ENCODE measurements at places on chromosomes 3 and 15.

DNA sequence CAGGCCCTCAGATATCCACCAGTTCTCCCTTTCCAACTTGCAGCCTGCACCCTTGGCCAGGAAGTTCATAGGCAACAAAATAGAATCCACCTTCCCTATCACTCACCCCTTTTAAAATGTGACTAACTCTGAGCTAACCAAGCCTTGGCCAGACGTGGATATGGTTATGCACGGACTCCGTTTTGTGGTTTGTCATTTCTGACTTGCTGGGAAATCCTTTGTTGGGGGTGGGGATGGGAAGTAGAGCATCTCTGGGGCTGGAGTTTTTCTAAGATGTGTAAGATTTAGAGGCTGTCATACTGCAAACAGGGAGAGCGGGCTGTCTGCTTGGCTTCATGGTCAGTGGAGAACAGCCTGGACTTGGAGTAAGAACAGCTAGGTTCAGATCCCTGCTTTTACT, 62.6 kb downstream of the SMAD3 start:
- DNase-seq, result no peak

GRCh38 chr3:155391104-155391503, 97.6 kb upstream of the STRIT1 start:
- no peak for DNase-seq

GRCh38 chr3:22893644-22894325, 309.3 kb upstream of the UBE2E2 start:
- no peak for DNase-seq

DNA sequence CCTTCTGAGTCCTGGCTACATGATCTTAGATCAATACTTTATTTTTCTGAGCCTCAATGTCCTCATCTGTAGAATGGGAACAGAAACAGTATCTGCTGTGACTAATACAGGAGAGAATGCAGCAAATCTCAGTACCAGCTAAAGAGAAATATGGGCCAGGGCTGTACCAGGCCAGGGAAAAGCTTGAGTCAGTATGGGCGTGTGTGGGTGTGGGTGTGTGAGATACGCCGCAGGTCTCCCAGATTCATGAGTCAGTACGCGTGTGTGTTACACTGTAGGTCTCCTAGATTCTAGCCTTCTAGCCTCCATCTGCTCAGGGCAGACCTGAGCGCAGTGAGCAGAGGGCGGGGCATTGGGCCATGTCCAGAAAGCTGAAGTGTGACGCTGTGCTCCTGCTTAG, 15.2 kb downstream of the GNAI2 start:
- no peak for DNase-seq

- no peak for DNase-seq
Measured at GRCh38 chr3:141331377-141332318, 36.7 kb upstream of the ZBTB38 start.

DNA sequence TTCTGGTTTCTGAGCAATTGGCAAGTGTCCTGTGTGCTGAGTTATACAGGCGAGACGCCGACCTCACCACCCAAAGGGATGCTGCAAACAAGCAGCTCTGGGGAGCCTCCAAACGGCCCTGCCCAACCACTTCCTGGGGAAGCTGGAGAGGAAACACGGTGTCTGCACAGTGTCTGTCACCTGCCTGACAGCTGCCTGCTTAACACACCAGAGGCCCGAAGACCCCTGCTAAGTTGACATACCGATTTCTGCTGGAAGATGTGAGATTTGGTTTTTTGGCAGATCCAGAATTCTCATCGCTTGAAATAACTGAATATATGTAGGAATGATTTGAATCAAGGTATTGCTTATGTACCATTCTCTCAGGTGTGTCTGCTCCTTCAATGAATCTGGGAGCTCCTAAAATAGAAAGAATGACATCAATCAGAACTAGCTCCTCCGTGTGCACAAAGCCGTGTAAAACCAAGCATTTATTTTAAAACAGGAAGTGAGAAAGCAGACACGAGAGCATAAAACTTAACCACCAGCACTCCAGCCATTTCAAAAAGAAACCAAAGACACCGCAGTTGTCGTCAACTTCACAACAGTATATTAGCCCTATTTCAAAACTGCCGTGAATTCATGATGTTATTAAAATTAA, 27.2 kb downstream of the LRRC2 start:
- no peak for DNase-seq

DNA sequence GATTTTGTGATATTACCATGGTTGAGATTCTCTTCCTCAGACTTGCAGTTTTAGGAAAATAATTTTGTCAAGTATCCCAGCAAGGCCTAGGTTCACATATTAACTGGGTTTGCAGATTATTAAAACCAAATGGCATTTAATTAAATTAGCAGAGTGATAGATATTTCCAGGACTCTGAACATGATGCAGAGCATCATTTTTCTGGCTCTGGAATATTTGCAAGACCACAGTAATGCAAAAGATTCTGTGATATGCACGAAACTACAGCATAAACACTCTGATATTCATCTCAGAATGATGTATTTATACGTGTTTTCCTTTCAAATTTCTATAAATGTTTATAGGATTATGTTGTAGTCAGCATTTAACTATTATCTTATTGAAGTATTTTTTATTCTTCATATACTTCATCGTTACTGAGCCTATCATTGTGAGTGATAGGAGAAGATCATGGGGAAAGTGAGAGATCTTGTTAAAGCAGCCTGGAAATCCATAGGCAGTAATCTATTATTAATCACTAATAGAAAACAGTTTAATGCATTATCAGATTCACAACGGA, 1245.6 kb downstream of the OTOL1 start:
- DNase-seq, result no peak

DNA sequence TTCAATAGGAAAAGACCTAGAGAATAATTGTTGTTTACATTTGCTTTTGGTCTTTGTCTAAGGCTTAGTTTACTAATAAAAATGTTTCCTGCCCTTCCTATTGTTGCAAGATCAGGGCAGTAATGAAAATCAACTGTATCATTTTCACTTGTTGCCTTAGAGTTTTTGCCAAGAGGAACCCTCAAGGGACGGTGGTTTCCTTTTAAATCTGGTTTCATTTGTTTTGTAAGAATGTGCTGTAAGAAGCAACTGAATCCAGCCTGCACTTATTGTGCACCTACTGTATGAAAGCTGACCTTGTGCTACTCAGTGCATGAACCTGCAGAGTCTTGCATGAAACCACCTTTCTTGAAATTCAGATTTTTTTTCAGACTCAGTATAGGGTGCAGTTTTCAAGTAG, 5.3 kb downstream of the IGF1R start:
- no peak for DNase-seq

DNA sequence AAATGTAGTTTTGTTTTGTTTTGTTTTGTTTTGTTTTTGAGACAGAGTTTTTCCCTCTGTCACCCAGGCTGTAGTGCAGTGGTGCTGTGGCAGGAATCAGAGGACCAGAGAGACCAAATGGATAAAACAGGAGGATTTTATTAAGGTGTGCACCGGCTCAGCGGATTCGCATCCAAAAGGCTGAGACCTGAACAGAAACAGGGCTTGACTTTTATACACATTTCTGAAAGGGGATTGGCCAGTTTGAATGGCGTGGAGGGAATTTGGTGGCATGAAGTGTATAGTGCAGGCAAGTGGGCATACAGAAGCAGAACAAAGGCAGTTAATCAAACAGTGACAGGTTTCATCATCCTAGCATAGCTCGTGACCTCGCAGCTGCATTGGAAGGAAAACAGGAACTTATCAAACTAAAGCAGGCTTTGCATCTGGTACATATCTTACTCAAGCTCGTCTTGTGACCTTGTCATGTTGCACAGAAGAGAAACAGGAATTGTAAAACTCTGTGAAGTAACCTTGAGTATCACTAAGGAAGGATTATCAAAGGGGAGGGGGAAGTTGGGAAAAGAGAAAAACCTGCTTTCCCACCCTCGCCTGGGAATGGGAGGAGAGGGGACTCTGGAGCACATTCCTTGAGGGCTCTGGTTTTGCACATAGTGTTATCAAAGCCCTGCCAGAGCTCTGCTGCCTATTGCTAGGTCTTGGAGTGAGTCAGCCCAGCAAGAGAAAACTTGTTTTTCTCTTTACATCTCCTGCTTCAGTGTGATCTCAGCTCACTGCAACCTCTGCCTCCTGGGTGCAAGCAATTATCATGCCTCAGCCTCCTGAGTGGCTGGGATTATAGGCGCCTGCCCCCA, 38.5 kb downstream of the C3orf62 start:
- DNase-seq, result no peak

- DNase-seq, result no peak
Measured at GRCh38 chr3:13472286-13472685, 7.8 kb upstream of the HDAC11 start.

GRCh38 chr3:117914540-117915100, 1120.0 kb downstream of the IGSF11 start:
- DNase-seq, result no peak

DNA sequence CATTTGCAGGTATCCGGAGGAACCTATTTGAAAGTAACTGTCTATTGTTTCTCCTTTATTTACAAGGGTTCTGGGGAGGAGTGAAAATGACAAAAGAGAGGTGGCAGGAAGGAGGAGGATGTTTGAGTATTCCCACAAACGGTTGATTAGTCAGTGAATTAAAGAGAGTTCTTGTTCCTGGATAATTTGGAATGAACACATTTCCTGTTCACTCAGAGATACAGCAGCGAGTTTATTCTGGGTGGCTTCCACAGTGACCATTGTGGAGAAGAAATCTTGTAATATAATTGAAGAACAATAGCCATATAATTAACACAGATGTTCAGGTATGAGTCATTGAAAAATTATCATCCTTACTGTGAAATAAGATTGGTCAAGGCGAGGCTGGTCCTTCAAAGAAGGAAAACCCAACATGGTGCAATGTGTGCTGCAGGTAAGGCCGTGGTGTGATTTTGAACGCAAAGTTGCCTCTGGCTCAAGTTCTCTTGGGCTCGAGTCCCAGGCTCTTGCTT, 77.3 kb downstream of the NFKBIZ start:
- no peak for DNase-seq

- no peak for DNase-seq
Measured at GRCh38 chr15:46309914-46310313, 675.1 kb downstream of the SQOR start.

GRCh38 chr15:68554721-68555678, 23.8 kb upstream of the CORO2B start:
- DNase-seq, result no peak

DNA sequence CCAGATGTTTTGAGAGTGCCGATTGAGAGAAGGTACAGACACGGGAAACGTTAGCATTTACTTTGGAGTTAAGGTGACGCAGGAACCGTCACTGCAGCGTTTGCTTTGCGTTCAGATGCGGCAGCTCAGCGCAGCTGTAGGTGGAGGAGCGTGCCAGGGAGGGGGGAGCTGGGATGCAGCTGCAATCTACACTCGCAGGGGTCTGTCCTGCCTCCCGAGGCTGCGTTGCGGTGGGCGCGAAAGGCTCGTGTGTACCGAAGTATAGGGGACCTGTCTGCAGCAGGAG, 425 bp upstream of the FYTTD1 start:
- no peak for DNase-seq

DNA sequence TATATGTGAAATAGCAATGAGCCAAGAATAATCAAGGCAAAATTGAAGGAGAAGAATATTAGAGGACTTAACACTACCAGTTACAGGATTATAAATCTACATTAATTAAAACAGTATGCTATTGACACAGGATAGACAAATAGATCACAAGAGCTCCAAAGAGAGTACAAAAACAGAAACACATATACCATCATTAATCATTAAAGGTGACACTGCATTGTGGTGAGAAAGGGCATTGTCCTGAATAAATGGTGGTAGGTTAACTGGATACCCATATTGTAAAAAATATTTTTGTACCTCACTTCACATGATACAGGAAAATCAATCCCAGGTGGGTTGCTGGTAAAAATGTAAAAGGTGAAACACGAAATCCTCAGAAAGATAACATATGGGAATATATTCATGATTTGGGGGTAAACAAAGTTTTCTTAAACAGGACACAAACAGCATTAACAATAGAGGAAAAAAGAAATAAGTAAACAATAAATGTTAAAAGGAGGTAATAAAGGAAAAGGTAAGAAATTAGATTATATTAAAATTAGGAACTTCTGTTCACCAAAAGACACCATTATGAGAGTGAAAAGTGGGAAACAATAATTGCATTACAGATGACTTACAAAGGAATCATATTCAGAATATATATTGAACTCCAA, 145.2 kb downstream of the THRB start:
- no peak for DNase-seq

GRCh38 chr15:94273826-94274225, 42.5 kb downstream of the MCTP2 start:
- no peak for DNase-seq

GRCh38 chr15:79116771-79117170, 26.2 kb upstream of the RASGRF1 start:
- no peak for DNase-seq

GRCh38 chr3:54168451-54168850, 46.1 kb downstream of the CACNA2D3 start:
- DNase-seq, result no peak

GRCh38 chr3:105385819-105386508, 19.3 kb downstream of the ALCAM start:
- no peak for DNase-seq

GRCh38 chr3:113507501-113508067, 7.4 kb downstream of the SPICE1 start:
- DNase-seq, result no peak

GRCh38 chr3:35088943-35089342, 550.4 kb upstream of the ARPP21 start:
- DNase-seq, result no peak

GRCh38 chr3:143901105-143901504, 52.8 kb upstream of the SLC9A9 start:
- DNase-seq, result no peak

GRCh38 chr3:184598574-184598927, 37.0 kb downstream of the EPHB3 start:
- no peak for DNase-seq

DNA sequence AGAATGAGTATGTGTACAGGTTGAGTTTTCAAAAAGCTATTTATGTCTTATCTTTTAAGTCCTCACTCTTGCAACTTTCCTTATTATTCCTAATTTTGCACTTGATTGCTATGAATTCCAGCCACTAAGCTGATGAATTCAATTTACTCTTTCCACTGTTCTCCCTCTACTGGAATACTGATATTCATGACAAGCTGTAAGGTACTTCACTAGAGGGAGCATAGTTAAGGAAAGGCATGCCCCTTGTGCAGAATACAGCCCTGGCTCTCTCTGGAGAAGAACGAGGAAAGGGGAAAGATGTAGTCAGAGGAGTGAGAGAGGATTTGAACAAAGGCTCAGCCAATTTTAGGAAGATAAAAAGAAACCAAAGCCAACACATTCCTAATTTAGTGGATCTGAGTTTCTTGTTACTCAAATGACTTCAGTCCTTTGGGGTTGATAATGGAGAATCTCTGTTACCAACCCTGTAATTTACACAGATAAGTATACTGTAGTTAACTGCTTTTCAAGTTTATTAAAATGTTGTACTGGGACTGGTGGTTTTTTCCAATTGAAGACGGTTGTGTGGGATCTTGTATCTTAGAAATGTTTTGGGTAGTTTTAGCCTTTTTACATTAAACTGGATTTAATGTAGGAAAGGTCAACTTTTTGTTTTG, 4.0 kb downstream of the SCAANT1 start:
- no peak for DNase-seq

- DNase-seq, result no peak
Measured at GRCh38 chr15:83435782-83436181, 11.4 kb upstream of the SH3GL3 start.

- no peak for DNase-seq
Measured at GRCh38 chr3:171802590-171802956, 7.7 kb downstream of the PLD1 start.

- no peak for DNase-seq
Measured at GRCh38 chr3:150300388-150300787, 107.7 kb upstream of the TSC22D2 start.
